ENCODE measurements at places on chromosomes 12 and 14. TPM values are rescaled to one million over a fixed set of nuclear protein-coding genes. Genes with fewer than 3 reads are reported as not detected.

The RAB3IP gene
- total RNA-seq: 38.4 TPM

The ADAM21 gene
- not detected for total RNA-seq

The SLC25A47 gene
- total RNA-seq: not detected

The MSI1 gene
- 7.5 TPM for total RNA-seq

The RHOJ gene
- total RNA-seq: 2.9 TPM

The FKBP4 gene
- 47.5 TPM for total RNA-seq

The C12orf60 gene
- not detected for total RNA-seq

The ADGRD1 gene
- 8.3 TPM for total RNA-seq

The RASAL1 gene
- total RNA-seq: 38.2 TPM

The PLEKHD1 gene
- total RNA-seq: 0.16 TPM

The PIWIL1 gene
- not detected for total RNA-seq

The RNASE4 gene
- 74.5 TPM for total RNA-seq

The DTX1 gene
- 3.0 TPM for total RNA-seq

The TMEM229B gene
- total RNA-seq: 7.8 TPM

The CPNE6 gene
- not detected for total RNA-seq

The IGF1 gene
- total RNA-seq: 4.5 TPM
